ENCODE measurements at places on chromosomes 12 and 14.

DNA sequence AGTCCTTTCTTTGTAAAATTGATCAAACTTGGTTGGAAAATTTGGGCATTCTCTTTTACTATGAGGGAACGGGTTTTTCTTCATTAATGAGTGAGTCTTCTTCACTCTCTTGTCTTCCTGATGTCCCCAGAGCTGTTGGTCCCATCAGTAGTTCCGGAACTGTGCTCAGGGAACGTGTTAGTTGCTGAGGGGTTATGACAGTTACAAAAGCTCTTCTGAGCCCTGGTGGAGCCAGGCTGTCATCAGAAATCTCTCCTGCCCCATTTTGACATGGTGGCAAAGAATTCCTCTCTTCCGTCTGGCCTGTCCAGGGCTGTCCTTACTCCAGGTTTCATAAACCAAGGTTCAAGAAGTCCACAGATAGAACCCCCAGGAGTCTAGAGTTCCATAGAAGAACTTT lies 208.5 kb downstream of the SLC41A2 start:
- no peak for DNase-seq

- no peak for DNase-seq
Measured at GRCh38 chr14:92633274-92633616, 115.2 kb downstream of the LGMN start.

GRCh38 chr14:94691660-94692034 lies 78.3 kb downstream of the GSC start:
- no peak for DNase-seq

DNA sequence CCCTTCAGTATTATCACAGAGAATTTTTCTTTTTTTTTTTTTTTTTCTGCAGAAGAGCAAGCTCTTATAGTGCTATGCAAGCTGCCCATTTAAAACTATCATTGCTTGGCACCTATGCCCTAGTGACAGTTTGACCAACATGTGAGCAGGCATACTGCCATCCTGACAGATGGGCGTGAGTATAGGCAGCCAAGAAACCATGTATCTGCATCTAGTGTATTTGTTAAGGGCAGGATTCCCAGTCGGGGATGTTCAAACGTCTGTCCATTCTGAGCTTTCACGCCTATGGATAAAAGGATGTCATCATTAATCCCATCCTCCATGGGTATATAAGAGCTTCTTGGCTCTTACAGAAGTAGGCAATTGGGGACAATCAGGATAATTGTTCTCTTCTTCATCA lies 8.8 kb downstream of the VRK1 start:
- no peak for DNase-seq

GRCh38 chr12:52197371-52198231 lies 5.8 kb upstream of the KRT80 start:
- DNase-seq = peak; percentile 70

DNA sequence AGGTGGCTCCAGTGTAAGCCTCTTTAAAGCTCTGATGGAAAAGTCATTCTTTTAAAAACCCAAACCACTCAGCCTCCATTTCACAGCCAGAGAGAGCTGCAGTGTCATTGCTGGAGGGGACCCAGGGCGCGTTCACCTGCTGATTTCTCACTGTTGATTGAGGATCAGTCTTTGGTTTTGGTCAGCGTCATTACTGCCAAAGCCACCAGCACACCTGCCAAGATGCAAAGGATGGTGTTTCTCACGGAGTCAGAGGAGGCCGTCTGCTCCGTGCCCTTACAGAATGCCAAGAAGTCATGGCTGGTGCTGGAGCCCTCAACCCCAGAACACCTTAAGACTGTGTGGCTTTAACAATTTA lies 32.8 kb upstream of the BATF start:
- DNase-seq = peak; percentile 32

DNA sequence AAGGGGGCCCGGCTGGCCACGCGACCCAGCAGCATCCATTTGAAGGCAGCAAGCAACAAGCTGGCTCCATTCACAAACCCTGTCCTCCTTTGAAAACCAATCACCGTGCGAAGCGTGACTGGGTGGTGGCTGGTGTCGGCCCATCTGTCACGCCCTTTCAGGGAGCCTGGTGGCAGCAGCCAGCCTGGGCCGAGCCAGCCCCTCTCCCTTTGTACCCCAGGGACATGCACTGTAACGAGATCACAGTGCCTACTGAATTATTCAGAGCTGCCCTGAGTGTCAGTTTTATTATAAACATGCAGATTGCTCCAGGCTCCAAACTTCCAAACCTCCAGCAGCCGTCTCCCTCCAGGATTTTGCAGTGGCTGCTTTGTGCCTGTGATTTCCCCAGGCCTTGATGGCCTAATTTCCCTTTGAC lies 22.3 kb upstream of the CTDSP2 start:
- DNase-seq = no peak

DNA sequence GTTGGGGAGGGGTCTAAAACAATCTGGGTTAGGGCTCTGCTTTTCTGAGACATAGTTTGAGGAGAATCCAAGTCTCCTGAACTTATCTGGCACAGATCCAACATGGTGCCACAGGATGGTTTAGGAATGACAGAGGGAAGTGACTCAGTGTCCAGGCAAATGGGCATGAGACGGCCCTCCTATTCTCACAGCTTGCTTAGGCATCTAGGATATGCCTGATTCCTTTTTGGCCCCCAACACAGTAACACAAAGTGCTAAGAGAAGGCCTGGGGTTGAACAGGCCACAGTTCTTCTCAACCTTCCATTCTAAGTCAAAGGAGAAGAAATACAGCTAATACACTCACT lies 117.7 kb downstream of the ZFP36L1 start:
- no peak for DNase-seq

DNA sequence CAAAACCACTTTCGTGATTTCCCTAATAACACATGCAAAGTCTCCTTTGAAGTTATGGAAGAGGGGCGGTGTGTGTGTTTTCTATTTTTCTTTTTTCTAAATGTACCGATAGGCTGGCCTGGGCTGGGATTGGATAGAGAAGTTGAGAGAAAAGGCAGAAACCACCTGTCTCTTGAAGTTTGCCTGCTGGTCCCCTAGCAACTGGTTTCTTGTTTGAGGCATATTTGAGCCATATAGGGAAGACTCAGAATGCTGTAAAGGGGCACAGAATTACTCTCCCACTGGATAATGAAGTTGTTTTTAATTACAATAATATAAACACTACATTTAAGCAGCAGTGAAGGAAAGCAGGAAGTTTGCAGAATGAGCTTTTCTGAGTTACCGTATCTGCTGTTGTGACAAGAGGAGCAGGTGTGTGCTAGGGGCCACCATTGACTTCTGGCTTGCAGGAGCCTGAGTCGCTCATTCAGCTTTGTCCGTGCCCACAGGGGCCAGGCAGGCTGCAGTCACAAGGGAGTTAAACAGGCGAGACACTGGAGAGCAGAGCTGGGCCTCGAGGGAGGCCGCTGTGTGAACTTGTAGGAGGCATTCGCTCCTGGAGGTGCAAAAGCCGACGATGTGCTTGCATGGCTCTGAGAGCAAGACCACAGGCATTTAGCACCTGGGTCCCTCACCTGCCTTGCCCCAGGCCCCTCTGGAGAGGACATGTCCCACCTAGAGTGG lies 173.8 kb upstream of the RGS6 start:
- DNase-seq = no peak

GRCh38 chr14:22897357-22897756 lies 14.3 kb downstream of the REM2 start:
- no peak for DNase-seq

DNA sequence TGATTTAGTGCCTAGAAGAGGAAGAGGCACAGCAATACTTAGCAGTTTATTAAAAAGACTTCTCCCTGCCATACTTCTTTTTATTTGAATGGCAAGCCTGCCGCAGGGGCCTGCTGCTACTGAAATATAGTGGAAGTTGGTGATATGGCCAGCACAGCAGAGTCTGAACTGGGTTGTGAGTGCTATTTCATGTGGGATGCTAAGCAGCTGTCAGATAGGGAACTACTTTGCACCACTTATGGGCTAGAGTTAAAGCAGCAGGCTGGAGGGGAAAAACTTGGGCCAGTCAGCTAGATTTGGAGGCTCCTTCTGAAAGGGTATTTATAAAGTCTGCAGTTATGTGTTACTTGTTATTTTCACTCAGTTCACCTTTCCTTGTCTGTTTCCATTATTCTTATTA lies 299.0 kb upstream of the E2F7 start:
- no peak for DNase-seq

- DNase-seq = no peak
Measured at GRCh38 chr12:37541356-37541755, 775.2 kb upstream of the ALG10B start.

DNA sequence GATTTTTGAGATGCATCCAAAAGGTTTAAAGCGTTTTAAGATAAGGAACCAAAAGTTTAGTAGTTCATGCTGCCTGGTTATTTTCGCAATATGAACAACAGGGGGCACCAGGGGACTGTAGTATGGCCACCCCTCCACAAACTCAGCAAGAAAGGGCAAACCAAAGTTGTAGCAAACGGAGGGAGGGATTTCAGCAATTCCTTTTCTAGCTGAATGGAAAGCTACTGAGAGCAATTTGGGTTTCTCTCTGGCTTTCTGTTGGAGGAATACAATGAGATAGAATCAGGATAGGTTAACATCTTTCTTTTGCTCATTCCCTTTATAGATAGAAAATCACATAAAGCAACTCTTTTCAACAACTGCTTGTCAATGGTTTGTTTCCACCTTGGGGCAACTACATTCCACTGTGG lies 62.5 kb downstream of the DRAM1 start:
- peak; percentile 57 for DNase-seq

GRCh38 chr14:50061664-50062437 lies 54.5 kb downstream of the VCPKMT start:
- DNase-seq = no peak

DNA sequence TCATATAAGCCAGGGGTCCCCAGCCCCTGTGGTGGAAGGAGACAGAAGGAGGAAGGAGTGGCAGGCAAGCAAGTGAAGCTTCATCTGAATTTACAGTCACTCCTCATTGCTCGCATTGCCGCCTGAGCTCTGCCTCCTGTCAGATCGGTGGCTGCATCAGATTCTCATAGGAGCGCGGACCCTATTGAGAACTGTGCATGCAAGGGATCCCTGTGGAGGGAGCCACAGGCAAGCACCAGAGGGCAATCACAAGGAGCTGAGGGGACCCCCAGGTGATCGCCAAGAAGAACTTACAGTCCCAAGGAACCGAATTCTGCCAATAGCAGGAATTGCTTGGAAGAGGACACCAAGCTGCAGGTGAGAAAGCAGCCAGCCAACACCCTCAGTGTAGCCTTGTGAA lies 33.2 kb upstream of the VRK1 start:
- DNase-seq = no peak

GRCh38 chr12:93978553-93978952 lies 169.8 kb upstream of the PLXNC1 start:
- DNase-seq = no peak

DNA sequence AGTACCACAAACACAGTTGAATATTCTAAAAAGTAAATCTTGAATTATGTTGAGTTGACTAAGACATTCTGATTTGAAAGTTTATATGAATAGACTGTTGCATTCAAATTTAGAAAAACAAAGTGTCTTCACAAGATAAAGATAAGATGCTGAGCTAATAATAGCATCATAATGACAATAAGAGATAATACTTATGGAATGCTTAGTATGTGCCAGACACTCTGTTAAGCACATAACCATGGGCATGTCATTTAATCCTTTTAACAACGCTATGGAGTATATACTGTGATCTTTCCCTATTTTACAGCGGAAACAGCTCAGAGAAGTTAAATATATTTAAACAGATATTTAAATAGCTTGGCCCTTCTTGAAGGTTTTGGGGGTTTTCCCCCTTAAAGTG lies 163.4 kb downstream of the SRGAP1 start:
- no peak for DNase-seq

- peak; percentile 44 for DNase-seq
Measured at GRCh38 chr12:3777206-3777809, 24.4 kb upstream of the CRACR2A start.

GRCh38 chr14:50826681-50827080 lies 4.3 kb downstream of the NIN start:
- no peak for DNase-seq

GRCh38 chr12:27965411-27965810 lies 7.1 kb downstream of the PTHLH start:
- no peak for DNase-seq

GRCh38 chr12:29145372-29146170 lies 3.5 kb upstream of the FAR2 start:
- DNase-seq = no peak

- no peak for DNase-seq
Measured at GRCh38 chr12:58496411-58497190, 423.7 kb downstream of the LRIG3 start.

GRCh38 chr14:97777622-97778355 lies 980.6 kb downstream of the VRK1 start:
- DNase-seq = no peak

DNA sequence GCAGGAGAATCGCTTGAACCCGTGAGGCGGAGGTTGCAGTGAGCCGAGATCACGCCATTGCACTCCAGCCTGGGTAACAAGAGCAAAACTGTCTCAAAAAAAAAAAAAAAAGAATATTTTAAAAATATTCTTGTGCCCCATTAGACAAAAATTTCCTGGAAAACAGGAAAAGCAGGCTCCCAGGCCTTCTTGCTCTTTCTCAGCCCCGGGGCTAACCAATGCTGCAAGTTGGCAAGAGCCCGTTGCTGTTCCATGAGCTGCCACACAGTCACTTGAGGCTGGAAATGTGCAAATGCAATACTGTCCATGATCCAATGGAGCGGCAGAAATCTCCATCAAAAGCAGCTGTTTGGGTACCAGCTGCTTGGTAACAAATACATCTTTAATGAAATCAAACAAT lies 994.7 kb downstream of the VRK1 start:
- DNase-seq = no peak

GRCh38 chr12:74280156-74280655 lies 257.4 kb upstream of the ATXN7L3B start:
- no peak for DNase-seq

- DNase-seq = no peak
Measured at GRCh38 chr14:52023518-52023917, 34.2 kb downstream of the RTRAF start.

DNA sequence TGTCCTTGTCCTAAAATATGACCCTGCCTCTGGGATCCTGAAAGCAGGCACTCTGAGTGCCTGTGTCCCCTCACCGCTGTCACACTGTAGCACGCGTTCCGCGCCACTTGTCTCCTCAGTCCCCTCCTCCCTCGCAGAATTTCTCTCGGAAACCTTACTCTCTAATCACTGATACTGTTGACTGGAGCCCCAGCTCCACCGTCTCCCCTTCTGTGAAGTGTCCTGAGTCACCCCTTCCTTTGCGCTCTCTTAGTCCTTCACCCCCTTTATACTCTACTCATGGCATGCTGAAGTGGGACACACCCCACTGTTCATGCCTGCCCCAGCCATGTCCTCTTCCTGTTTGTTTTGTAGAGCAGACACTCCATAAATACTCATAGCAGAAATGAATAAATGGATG lies 104.7 kb downstream of the ZNF664 start:
- DNase-seq = no peak

DNA sequence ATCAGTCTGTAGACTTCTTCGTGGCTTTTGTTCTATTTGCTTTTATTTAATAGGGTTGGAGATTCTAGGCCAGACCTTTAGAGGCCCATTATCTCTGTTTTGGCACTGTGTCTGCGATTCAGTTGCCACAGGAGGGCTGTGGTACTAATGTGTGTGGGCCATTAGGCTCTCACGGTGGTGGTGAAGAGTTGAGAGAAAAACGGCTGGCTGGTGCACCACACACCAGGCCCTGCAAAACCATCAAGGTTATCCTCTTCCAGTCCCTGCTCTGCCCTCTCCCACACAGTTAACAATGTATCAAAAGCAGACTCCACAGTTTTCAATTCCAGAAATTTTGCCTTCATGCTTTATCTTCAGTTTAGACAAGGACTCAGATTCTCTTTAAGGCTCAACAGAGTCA lies 97.7 kb downstream of the MYF5 start:
- no peak for DNase-seq
